ENCODE measurements at places on chromosomes 11 and 22.

DNA sequence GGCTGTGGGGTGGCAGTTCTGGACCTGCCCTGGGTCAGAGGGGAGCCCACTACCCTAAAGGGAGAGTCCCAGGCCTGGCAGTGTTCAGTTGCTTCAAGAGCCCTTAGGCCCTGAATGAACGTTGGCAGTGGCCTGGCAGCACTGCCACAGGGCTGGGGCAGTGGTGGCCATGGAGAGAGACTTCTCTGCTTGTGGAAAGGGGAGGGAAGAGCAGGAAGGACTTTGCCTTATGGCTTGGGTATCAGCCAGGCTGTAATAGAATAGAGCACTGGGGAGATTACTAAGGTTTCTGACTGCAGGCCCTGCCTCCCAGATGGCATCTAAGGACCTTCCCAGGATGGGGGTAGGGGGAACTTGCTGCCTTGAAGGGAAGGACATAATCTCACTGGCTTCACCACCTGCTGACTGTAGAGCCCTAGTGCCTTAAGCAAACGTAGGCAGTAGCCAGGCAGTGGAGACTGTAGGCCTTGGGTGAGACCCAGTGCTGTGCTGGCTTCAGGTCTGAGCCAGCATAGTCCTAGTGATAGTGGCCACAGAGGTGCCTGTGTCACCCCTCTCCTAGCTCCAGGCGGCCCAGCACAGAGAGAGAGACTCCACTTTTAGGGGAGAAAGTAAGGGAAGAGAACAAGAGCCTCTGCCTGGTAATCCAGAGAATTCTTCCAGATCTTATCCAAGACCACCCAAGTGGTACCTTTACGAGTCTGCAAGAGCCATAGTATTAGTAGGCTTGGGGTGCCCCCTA is 27.6 kb downstream of the PLA2G6 start:
- no peak for DNase-seq

- no peak for DNase-seq
Observed at GRCh38 chr11:98616098-98616655, 404.6 kb upstream of the CNTN5 start.

- DNase-seq = no peak
Observed at GRCh38 chr11:91984033-91984584, 240.5 kb upstream of the FAT3 start.

DNA sequence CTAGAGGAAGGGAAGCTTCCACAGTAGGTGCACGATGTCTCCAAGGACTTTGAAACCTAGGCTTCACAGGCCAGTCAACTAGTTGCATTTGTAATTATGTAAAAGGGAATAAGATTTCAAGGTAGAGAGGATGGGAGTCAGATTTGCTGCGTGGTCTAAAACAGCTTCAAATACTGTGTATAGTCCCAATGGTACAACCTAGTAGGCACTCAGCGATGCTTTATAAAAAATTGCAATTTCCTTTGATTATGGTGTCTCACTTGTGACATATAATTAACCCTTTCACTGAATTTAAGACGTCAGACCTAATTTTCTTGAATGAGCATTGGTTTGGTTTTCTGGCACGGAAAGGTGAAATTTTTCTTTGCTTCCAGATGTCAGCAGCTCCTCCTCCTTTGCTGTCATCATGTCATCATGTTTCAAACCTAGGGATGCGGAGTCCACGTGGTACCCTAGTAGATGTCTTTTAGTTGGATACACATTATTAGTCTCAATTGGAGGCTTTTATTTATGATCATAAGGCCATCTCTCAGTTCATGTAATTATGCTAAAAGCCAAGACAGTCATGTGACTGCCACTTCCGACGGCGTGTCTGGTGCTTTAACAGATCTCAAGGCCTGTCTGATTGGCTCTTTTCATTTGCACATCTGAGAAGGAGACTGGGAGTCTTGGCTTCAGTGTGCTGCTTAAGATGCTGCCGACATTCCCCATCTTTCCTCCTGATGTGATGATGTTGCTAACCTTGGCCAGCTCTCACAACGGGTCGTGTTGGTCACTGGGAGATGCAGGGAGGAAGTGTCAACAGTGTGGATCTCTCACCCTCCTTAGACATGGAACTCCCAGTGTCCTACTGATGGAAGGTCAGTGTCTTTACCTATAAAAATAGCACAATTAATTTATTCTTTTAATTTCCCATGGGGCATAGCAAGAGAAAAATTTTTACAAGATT is 134.0 kb downstream of the HIPK3 start:
- DNase-seq = no peak

- no peak for DNase-seq
Observed at GRCh38 chr11:10314199-10315072, 9.6 kb downstream of the ADM start.

DNA sequence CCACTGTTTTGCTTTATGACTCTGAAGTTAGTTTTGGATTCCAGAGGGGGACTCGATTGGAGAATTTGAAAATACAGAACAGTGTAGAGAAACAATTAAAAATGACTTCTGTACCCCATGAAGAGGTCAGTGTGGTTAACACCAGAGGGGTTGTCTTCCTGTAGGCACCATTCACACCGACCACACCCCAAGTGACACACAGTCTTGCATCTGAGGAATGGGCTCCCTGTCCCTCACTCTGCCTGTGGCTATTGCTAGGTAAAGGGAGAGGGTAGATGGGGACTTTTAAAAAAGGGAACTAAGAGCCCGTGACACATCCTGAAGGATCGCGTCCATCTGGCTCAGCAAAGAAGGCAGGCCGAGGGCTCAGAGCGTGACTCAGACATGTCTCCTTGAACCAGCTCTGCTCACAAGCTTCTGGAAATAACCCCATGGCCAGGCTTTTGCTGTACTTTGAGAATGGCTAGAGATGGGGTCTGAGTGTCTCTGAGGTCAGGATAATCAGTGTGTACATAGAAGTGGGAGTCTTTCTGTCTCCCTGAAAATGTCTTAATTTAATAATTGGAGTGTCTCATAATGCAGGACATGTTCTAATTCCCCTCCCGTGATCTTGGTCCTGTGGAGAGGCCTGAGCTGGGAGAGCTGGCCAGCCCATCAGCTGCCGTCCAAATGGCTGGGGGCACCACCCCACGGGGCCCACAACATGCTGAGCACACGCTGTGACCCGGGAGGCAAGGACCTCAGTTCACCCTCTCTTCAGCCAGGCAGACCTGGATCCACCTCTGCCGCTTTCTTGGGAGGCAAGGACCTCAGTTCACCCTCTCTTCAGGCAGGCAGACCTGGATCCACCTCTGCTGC is 39.3 kb downstream of the SGSM1 start:
- DNase-seq = no peak

DNA sequence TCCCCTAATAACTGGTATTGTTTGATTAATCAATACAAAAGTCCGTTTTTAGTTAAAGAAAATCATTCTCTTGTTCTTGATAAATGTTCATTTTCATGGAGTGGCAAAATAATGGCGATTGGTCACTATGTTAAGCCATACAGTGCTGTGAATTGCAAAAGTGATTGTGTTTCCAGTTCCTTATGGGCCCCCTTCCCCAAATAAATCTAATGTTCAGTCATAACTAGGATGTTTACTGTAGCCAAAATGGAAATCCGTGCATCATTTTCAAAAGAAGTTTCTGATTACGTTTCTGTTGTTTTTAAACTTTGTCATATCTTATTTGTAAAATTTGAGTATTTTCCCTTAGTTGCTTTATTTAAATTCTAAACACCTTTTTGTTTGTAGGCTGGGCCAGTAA is 845 bp downstream of the RBM7 start:
- DNase-seq = no peak

- no peak for DNase-seq
Observed at GRCh38 chr11:15099267-15099666, 15.5 kb upstream of the INSC start.

- DNase-seq = no peak
Observed at GRCh38 chr11:96303980-96304379, 39.0 kb downstream of the MAML2 start.

DNA sequence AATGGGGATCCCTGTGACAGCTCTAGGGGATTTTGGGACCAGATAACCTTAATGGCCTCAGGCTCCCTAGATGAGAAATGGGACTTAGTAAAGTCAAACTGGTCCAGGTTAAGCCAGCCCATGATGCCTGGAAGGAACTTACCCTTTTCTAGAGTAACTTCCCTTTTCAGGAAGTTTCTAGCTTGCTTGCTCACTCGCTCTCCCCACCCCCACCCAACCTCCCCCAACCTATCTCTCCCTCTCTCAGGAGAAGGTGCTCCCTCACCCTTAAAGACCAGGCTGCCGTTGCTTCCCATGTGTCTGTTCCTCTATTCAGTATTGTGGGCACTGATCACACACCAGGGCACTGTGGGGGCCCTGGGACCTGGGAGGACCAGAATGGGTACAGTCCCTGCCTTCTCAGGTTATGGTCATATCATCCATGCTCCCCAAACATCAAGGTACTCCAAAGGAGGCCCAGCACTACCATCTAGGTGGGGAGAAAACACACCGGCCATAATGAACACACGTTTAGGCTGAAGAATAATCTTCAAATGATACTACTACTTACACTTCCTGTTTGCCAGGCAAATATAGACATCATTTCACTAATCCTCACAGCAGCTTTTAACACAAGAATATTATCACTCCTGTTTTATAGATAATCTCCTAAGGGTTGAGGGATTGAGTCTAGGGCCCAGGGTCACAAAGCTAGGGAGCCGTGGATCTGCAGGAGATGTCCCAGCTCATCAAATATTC is 18.2 kb downstream of the KCNQ1OT1 start:
- DNase-seq = no peak

DNA sequence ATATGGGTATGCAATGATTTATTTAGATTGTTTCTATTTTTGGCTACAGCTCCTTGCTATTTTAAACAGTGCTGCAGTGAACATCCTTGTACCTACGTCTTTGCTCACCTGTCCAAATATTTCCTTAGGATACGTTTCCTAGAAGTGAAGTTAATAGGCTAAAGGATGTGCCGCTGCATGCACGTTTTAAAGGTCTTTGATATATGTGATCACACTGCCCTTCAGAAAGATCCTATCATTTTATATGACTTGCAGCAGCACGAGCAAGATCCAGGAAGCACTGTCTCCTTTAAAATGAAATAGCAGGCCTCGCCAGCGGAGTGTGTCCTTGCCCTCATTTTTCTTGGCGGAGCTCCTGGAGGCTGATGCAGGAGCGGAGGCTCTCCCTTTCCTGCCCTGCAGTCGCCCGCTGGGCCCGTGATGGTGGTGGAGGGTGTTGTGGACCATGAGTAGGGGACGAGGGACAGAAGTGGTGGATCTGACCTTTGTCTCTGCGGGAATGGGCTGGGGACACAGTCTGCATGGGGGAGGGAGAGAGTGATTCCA is 19.4 kb downstream of the RPS6KA4 start:
- DNase-seq = peak; percentile 29

DNA sequence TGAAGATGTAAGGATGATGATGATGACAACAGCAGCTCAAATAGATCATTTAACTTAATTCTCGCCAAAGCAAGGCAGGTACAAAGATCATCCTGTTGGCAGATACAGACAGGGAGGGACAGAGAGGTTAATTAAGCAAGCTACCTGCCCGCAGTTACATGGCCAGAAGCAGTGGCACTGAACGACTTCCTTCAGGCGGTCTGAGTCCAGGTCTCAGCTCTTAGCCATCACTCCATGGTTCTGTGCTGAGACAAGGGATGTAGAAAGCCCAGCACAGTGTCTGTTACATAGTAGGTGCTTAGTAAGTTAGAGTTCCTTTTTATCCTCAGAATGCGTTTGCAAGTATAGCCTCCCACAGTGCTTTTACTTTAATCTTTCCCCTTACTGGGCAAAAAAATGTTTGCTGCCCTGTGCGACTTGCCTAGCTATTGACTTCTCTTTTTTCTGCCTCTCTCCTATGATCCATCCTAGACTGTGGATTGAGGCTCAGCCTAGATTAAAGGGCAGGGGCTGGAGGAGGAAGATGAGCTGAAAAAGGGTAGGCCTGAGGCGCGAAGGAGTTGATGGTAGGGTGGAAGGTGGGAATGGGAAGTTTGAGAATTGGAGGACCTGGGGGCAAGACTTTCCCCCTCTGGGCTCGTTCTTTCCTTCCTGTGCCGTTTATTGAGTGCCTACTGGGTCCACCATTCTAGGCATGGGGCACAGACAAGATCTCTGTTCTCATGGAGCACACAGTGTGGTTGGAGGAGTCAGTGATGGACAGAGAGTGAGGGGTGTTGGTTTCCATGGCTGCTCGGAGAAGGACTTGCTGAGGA is 108.2 kb upstream of the OR4B1 start:
- DNase-seq = no peak

Measured in SHP77 (cell line).